ENCODE measurements at places on chromosomes 2 and 18.

DNA sequence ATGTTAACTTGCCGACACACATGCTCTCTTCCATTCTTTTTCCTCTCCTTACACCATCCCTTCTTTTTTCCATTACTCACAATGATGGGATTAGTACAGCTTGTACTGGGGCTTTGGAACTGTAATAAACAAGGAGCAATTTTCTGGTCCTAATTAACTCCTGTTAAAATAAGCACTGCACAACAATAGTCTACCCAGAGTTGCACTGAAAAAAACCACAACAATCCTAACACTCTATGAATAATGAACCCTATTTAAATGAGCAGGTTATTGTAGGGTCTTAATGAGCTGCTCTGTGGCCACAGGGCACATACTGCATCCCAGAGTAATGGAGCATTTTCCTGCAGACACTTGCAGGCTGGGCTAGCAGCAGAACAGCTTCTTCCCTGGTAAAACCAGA, 380.3 kb downstream of the NRXN1 start:
- no peak for DNase-seq

DNA sequence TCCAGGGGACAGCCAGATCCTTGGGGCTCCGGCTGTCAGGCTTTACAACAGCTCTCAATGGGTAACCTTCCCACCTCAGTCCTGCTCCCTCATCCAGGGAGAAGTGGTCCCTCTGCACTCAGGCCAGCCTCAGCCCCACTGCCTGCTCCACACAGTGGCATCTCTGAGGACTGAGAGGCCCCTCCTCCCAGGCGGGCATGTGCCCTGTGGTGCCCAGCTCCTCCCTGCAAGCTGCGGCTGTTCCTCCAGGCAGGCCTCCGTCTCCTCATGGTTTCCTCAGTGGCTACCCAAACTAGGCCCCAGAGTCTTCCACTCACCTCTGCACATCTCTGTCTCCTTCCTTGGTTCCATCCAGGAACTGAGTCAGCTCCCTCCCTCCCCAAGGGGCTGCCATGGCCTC, 81.7 kb upstream of the TMEM200C start:
- no peak for DNase-seq

DNA sequence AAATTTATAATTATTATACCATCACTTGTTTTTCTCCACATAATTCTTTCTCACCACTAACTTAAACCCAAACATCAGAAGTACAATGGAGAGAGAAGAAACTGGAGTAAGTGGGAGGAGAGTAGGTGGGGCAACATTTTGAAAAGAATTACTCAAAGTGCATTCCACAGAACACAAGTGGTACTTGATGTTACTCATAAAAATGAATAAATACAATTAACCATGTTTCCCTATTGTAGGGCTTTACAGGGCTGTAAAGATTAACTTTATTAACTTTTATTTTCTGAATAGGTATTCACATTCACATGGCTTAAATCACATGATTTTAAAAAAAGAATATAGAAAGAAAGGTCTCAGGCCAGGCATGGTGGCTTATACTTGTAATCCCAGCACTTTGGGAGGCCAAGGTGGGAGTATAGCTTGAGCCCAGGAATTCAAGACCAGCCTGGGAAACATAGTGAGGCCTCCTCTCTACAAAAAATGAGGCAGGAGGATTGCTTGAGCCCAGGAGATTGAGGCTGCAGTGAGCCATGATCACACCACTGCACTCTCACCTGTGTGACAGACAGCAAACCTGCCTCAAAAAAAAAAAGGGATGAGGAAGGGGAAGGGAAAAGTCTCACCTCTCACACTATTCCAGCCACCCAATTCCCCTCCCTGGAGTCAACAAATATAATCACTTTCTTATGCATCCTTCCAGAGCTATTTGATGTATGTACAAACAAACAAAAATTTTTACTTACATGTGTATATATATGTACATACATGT, 47.1 kb downstream of the KCNG3 start:
- DNase-seq, result no peak

DNA sequence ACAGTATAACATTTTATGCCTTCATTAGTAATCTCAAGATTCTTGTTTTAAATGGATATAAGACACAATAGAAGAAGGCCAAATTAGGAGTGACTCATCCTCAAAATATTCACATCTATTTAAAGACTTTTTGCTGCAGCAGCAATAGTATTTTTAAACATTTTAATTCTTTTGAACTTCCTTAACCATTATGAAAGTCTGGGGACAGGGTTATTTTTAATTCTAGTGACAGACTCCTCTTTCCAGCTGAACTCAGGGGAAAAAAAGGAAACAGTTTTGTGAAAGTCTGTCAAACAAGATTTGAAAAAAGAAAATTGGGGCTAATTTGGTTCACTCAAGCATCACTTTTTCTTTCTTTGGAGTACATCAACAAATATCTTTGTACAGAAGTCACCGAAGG, 541.8 kb downstream of the NUP35 start:
- DNase-seq, result no peak

DNA sequence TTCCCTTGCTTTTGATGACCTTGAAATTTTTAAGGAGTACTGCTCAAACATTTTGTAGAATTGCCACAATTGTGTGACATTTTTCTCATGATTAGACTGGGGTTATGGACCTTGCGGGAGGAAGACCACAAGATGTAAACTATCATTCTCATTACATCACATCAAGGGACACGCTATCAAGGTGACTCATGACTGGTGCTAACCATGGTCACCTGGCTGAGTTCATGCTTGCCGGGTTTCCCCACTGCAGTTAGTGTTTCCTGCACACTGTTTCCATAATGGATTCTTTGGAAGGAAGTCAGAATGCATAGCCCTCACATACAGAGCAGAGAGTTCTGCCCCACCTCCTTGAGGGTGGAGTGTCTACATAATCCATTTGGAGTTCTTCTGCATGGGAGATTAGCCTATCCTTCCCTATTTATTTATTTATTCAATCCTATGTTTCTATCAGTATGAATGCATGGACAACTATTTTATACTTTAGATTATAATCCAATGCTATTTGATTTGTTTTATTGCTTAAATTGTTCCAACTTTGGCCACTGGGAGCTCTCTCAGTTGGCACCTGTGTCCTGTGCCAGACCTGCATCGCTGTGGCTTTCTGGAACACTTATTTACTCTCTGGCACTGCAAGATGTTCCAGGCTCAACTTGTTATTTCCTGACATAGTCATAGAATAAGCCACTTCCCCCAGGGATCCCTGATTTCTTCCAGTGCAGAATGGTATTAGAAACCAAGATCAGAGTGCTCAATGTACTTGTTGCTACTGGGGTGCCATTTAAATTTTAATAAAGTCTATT, 6.0 kb downstream of the MC2R start:
- DNase-seq, result no peak

DNA sequence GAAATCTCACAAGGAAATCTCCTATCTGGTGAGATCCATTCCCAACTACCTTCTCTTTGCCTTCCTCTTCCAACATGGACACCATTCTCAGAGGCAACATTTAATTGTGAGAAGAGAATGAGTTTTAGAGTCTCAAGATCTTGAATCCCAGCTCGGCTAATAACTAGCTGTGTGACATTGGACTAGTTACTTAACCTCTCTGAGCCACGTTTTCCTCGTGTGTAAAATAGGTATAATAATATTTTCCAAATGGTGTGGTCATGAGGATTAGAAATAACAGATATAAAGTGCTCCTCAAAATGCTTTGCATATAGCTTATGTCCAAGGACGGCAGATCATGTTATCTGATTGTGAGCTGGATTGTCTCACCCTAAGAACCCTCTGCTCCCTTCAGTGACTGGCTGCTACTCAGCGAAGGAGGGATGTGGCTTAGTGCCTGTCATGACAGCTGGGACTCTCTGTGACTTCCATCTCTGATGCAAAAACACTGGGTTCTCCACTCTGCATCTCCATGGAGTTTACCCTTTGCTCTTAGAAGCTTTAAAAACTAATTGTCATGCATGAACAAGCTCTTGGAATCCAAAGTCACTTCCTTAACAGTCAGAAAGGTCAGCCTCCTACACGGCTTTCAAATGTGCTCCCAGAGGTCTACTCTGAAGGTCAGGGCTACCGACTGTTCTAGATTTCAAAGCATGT, 38.4 kb upstream of the MRPL19 start:
- DNase-seq, result peak; percentile 49

GRCh38 chr18:50358844-50359243, 16.0 kb upstream of the SKA1 start:
- DNase-seq, result no peak

- DNase-seq, result no peak
Measured at GRCh38 chr2:152573168-152573567, 144.1 kb downstream of the PRPF40A start.

DNA sequence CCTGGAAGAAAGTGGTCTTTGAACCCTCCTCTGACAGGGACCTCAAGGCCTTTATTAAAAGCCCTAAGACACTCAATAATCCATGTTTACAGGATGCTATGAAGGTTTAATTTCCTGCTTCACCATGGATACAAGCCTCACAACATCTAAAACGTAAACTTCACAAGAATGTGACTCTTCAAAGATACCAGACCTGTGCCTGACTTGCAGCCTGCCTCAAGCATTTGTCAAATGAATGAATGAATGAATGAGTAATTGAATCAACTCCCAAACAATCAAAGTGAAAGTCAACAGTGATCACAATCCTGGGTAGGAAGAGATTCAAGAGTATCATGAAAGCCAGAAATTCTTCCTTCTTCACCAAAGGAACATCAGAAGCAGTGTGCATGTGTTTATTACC, 30.4 kb downstream of the KLF7 start:
- DNase-seq, result no peak

DNA sequence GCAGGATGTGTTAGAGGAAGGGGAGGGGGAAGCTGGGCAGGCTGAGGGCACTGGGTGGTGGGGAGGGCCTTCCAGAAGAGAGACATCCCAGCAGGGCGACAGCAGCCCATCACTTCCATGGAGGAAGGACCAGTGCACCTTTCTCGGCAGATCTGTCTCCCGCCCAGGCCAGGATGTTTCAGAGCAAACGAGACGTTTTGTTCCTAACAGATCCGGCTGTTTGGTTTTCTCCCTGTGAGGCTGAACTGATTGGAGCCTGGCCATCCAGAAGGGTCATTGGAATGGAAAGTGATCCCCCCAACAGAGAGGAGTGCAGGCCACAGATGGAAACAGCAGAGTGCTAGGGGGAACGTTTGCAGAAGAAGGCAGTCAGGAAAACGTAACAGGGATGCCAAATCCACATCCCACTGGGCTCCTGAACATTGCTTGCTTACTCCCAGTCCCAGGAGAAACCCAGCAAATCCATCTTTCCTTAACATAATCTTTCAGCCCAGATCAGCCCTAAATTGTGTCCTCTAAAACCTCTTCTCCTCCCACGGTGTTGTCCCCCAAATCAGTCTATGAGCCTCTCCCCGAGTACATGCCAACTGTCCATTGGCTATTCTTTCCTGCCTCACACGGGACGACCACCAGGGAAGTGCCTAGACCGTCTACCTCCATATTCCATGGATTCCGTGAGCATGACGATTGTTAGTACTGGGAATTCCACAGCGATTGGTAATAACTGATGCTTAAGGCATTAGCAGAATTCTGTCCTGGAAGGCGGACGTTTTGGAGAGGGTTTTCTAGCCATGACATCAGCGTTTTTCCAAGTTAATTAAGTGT, 126.8 kb downstream of the SEPTIN10 start:
- DNase-seq, result no peak

DNA sequence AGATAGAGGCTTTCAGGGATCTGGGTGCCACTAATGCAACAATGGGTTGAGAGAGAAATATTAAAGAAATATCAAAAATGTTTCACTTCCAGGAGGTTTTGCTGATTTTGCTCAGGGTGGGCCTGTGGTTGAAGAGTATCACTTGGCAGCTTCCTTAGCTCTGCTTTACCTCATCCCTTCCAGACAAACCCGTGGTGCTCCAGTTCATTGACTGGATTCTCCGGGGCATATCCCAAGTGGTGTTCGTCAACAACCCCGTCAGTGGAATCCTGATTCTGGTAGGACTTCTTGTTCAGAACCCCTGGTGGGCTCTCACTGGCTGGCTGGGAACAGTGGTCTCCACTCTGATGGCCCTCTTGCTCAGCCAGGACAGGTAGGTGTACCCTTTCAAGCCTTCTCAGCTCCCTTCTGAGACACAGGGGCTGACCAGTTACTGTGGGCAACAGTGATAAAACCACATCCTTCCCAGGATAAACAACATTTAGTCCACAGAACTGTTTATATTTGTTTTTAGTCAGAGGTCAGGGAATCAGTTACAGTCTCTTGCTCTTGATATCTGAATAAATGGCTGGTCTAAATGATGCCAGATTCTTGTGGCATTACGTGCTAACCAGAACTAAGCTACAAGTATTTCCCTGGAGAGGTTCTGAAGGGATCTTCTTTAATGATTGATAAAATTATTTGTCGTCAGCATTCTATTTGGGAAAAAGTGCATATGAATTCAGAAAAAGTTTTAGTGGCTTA, 7.0 kb downstream of the SLC14A1 start:
- DNase-seq, result no peak

- no peak for DNase-seq
Measured at GRCh38 chr2:127121776-127122176, 14.8 kb upstream of the BIN1 start.

DNA sequence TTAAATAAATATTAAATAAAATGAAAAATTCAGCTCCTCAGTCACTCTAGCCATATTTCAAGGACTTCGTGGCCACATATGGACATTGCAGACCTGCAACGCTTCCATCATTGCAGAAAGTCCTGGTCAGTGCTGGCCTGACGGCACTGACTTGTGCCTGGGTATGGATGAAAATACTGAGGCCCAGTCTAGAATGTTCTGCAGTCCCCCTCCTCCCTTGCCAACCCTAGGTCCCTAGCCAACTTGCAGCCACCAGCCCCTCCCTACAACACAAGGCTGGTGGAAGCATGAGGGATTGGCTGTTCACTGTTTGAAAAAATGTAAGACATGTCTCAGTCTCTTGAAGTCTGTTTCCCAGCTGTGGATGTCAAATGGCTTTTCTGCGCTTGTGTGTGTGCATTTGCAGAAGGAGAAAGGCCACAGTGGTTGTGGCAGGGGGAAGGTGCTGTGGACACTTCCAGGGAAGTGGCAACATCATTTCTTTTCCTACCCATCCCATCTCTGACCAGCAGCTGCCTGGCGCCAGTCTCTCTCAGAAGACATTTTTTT, 9.9 kb downstream of the IGFBP5 start:
- no peak for DNase-seq

DNA sequence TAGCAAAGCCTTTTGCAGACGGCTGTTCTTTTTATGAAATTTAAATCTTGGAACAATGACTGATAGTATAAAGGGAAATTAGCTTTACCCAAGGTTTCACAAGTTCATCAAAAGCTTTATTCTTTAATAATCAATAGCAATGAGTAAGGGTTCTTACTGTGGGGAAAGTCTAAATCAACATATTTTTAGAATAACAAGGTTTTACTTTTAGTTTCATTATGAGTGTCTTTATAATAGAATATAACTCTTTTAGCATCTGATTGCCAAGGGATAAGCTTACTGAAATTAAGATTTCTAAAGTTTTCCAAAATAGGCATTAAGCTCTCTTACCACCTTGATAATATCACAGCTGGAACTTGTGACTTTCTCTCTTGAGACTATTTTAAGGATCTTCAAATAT, 1489.7 kb downstream of the LRP1B start:
- DNase-seq, result no peak

DNA sequence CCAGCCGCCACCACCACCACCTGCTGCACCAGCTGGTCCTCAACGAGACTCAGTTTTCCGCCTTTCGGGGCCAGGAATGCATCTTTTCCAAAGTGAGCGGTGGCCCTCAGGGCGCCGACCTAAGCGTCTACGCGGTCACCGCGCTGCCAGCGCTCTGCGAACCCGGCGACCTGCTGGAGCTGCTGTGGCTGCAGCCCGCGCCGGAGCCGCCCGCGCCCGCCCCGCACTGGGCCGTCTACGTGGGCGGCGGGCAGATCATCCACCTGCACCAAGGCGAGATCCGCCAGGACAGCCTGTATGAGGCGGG, 1.6 kb downstream of the LRATD1 start:
- no peak for DNase-seq

- DNase-seq, result peak; percentile 70
Measured at GRCh38 chr2:151989378-151989777, 109.5 kb downstream of the CACNB4 start.
